Testis (tissue), 5 donors: ENCODE measurements at places on chromosomes 12 and 14. TPM values are rescaled to one million over a fixed set of nuclear protein-coding genes. Genes with fewer than 3 reads are reported as not detected.

GRCh38 chr14:44162197-44162596 is 344.9 kb downstream of the FSCB start:
- DNase-seq: peak; percentile 33

Gene NR4A1
- total RNA-seq: 55.1 TPM

Gene SYNDIG1L
- 0.16 TPM for total RNA-seq

Gene RNASE4
- total RNA-seq: 53.4 TPM

DNA sequence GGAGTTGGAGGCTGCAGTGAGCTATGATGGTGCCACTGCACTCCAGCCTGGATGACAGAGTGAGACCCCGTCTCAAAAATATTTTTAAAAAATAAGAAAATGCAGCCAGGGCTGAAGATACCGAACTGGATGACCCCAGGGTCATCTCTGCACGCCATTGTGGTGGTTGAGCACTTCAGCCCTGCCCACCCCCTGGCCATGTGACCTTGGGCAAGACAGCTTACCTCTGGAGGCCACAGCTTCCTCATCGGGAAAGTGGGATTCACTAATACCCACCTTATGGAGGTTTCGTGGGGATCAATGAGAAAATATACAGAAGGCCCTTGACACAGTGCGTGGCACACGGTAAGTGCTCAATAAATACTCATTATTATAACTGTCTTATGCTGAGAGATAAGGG is 25.5 kb downstream of the MVK start:
- no peak for DNase-seq

DNA sequence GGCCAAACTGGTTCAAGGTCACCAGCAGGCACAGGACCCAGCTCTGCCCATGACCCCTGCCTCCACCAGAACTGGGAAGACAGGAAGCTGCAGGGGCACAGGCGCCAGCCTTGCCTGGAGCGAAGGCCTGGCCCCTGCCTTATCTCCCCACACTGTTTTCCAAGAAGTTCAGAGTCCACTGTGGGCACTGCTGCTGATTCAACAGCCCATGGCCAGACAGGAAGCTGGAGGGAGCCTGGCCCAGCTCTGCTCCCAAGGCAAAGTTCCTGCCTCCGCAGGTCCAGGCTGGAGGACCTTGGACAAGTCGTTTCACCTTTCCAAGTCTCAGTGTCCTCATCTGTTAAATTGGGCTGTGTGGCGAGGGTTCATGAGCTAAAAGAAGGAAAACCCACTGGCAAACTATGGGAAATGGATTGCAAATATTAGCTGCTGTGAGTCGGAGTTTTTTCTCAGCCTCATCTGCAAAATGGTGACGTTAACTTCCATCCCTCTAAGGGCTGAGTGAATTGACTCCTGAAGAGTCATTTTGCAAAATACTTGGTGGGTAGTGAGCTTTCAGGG is 1.2 kb downstream of the PHETA1 start:
- peak; percentile 22 for DNase-seq

Gene TSPAN8
- total RNA-seq: 1.3 TPM

- no peak for DNase-seq
Observed at GRCh38 chr12:119159844-119160243, 18.9 kb upstream of the HSPB8 start.

Gene PIK3C2G
- 0.62 TPM for total RNA-seq

Gene FAM90A1
- total RNA-seq: 1.8 TPM

GRCh38 chr14:71742485-71742884 is 189.7 kb upstream of the RGS6 start:
- DNase-seq: no peak

Gene DENND5B
- total RNA-seq: 62.3 TPM

DNA sequence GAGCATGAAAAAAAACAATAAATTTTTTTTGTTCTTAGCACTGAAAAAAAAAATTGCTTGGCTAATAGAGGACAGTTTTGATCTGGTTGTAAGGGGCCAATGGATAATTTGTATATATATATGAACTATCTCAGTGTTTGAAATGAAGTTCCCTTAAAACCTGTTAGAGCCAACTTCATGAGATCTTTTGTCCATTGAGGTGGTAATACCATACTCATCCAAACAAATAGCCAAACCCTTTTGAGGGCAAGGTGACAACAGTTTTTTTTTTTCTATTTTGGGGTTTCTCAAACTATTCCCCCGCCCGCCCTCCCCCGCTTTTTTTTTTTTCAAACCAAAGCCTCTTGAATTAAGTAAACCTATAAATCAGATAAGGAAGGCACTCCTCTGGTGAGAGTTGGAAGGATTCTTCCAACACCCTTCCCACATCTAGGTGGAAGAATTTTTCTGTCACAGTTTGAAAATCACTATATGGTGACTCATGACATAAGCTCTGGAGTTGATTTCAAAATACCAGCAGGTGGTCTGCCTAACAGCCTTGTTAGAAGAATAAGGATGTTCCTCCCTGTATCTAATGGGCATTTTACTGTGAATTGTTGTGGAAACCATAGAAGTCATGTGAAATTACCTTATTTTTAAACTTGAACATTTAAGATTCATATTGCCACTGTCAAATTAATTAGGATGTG is 10.2 kb downstream of the ARHGAP5 start:
- no peak for DNase-seq

Gene NOP9
- 27.6 TPM for total RNA-seq

DNA sequence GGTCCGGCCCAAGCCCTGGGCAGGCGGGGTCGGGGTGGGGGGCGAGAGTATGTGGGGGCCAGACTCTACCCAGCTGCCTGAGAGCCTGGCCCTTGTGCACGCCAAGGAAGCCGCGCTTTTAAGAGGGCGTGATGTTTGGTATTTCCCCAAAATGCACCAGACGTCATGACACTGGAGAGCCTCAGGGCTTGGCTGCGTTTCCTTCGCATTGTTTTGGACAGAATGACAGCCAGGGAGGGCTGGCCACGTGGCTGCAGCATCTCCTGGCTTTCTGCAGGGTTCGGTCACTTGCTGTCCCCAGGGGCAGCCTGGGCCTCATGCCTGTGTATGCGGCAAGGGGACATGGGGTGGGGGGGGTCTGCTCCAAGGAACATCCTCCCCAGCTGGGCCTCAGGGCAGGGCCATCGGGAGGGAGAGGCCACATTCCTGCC is 16.1 kb upstream of the NUDT14 start:
- no peak for DNase-seq

Gene CCDC175
- total RNA-seq: 9.8 TPM
